GM13976 (cell line): ENCODE measurements at places on chromosomes 5 and 9.

DNA sequence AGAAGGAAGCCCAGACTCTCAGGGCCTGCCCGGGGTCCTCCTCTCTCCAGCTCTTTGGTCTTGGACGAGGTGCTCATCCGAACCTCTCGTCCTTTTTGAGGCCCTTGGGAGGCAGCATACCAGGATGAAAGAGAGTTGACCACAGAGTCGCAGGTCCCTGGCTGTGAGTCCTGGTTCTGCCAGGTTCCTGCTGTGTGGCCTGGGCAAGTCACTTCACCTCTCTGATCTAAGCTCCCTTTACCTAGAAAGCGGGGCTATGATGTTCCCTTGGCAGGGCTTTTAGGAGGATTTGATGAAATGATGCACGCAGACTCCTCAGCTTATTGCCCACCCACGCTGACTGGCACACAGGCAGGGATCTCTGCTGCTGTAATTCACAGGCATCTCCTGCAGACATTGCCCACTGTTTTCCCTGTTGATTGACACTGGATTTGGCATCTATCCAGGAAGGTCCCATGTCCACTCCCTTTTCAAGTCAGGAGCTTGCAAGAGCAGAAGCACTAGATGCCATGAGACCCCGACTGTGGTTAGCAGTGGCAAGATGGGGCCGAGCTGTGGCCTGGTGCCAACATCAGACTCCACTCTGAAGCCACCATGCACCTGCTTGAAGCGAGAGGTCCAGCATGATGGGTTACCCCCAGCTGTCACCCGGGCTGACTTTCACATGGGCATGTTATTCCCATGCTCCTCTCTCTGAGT lies 71.5 kb downstream of the MACROH2A1 start:
- no peak for DNase-seq

- DNase-seq, result no peak
These were observed 31.3 kb upstream of the HTR4 start for GRCh38 chr5:148685520-148686134.

DNA sequence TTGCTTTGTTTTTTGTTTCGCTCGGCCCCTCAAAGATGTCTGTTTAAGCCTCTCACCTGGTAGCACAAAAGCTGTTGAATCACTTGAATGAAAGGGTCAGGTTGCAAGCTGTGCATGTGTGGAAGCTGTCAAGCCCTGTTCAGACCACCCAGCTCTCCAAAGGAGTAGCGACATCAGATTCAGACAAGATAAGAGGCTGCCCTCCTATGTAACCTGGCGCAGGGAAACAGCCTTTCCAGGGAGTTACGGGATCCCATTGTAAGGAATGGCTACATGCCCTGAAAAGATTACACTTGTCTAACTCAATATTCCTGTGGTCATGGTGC lies 2.9 kb downstream of the FREM1 start:
- DNase-seq, result no peak

GRCh38 chr9:131043087-131043486 lies 34.1 kb downstream of the LAMC3 start:
- DNase-seq, result no peak

DNA sequence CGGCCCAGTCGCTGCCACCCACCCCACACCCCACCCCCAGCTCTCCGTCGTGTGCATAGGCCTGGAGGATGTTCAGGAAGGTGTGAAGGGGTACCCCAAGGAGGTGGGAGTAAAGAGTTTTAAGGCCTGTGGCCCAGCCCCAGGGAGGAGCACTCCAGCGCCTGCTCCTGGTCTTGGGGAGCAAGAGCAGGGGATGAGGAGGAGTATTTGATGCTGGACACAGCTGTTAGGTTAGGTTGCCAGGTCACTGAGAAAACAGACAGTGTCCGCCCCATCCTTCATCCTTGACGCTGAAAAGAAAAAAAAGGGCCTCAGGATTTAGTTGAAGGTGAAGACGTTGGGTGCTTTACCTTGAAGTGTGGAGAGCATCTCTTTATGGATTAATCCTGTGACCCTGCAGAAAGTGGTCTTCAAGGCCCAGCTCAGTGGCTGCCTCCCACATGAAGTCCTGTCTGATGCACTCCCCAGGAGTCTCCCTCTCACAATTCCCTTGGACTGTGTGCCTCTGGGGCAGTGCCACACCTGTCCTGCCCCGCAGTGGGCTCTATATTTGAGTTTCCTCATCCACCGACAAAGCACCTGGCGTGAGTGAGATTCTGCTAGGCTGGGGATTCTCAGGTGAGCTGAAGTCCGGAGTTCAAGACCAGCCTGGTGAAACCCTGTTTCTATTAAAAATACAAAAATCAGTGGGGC lies 101.8 kb downstream of the SPRY4 start:
- no peak for DNase-seq
